ENCODE measurements at places on chromosomes 12 and 14.

GRCh38 chr12:82964446-82964845 is 277.7 kb downstream of the TMTC2 start:
- DNase-seq = no peak

GRCh38 chr12:130872179-130873096 is 572 bp downstream of the RAN start:
- DNase-seq = peak; percentile 34

- DNase-seq = no peak
These were observed 646 bp upstream of the DNAJC22 start for GRCh38 chr12:49345825-49346658.

GRCh38 chr12:46783871-46784270 is 41.9 kb downstream of the SLC38A4 start:
- DNase-seq = no peak

GRCh38 chr12:47964106-47964728 is 821 bp downstream of the TMEM106C start:
- DNase-seq = peak; percentile 10

DNA sequence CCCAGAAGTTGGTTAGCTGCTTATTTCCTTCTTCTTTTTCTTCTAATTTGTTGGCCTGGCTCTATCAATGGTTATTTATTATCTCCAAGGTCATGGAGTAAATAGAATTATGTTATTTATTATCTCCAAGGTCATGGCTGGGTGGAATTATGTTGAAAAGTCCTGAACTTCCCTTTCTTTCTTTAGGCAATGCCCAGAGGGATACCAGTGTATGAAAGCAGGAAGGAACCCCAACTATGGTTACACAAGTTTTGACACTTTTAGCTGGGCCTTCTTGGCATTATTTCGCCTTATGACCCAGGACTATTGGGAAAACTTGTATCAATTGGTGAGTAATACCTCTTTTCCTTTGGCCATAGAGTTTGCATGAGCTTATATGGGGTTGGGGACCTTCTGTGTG is 111.6 kb downstream of the SCN8A start:
- DNase-seq = no peak

DNA sequence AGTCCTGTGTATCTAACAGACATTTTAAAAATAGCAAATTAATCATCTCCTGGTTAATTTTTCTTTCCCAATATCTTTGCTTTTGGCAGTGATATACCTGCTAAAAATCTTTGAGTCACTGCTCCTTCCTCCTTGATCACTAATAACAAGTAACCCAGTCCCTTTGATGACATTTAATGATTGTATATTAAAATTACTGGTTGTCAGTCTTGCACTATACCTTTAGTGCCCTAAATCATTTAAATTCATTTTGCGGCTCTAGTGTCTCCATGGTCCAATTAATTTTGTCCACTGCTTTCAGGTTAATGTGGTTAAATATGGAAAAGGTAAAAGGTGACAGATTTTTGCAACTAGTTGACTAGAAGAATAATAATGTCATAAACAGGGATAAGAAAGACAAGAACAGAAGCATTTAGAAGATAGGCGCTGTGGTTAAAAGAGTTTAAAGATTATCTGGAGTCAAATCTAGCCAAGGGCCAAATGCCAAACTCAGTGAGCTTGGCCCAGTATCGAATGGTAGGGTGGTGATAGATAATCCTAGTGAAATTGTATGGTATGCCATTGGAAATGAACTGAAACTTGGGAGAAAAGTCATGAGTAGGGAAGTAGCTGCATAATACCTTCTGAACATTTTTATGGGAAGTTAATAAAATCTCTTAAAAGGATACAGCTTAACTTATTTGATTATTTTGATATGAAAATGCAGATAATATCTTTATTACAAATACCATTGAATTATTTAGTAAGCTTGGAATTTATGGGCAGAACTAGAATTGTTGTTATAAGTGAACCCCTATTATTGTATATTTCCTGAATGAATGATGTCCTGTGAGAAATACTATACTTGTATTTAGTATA is 115.0 kb downstream of the PCNX1 start:
- DNase-seq = no peak

DNA sequence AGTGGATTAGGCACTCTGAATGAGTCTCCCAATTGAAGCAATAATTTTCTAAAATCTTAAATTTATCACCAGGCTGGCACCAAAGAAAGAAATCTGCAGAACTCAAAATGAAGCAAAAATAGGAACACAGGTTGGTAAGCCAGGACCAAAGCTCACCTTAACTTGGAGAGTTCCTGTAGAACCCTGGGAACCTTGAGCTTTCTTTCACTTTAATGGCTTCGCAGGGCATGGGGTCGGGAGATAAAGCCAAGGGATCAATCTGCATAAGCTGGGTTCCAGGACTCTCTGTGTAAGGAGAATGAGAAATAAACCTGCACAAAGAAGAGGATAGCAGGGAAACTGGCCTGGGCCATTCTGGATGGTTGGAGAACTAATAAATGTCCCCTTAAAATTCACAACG is 8.3 kb upstream of the VDR start:
- DNase-seq = no peak

DNA sequence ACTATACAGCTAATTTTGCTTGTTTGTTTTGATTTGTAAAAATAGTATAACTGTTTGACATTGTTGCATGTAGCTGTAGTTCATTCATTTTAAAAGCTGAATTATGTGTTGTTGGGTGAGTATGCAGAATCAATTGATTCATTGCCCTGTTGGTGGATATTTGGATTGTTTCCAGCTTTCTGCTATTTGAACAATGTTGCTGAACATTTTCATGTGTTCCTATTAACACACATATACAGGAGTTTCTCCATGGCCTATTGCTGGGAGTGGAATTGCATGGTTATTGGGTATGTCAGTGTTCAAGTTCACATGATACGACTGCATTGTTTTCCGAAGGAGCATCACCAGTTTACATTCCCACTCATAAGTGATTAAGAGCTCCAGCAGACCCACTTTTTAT is 75.3 kb downstream of the SRGAP1 start:
- DNase-seq = no peak
